ENCODE measurements at places on chromosomes 2 and 18.

- no peak for DNase-seq
Observed at GRCh38 chr2:99597616-99598015, 107.8 kb upstream of the REV1 start.

DNA sequence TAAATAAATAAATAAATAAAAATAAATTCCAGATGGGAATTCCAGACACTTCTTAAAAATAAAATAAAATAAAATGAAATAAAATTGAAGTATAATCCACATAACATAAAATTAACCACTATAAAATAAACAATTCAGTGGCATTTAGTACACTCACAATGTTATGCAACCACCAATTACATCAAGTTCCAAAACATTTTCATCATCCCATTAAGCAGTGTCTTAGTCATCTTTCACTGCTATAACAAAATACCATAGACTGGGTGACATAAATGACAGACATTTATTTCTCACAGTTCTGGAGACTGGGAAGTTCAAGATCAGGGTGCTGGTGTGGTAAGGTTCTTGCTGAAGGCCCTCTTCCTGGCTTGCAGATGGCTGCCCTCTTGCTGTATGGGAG lies 22.6 kb upstream of the PROKR1 start:
- no peak for DNase-seq

DNA sequence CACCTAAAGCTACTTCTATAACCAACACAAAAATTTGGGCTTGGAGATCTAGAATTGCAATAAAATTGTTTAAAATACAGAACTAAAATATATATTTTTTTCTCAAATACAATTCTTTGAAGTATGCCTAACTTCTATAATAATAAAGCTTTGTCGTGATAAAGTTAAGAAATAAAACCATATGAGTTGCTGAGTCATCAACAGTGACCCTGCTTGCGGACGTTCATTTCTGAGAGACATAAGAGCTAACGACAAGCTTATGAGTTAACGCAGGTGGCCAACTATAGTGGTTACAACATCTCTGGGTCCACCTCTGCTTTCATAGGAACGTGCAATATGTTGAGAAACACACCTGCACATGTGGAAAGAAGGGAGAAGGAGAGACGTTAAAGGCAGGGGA lies 407.1 kb upstream of the SLC14A2 start:
- no peak for DNase-seq

- DNase-seq, result no peak
Observed at GRCh38 chr2:54411801-54412354, 44.2 kb upstream of the SPTBN1 start.

GRCh38 chr2:44203542-44203941 lies 34.9 kb downstream of the PPM1B start:
- DNase-seq, result no peak

DNA sequence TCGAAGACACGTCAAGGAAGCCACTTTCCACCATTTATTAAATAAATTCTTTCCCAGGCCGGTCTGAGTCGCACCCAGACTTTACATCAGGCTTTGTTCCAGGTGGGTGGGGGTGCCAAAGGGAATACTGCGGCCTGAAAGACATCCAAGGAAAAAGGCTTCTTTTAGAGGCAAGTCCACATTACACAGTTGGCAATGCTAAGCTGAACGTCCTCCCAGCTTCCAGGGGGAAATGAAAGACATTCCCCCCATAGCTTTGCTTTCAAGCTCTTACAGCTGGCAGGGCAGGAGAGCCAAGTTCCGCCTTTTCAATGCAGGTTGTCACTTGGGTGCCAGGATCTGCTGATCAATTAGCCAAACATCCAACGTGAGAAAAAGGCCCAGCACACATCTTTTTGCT lies 36.5 kb upstream of the PTPN4 start:
- DNase-seq, result no peak

GRCh38 chr2:184599054-184599871 lies 934 bp downstream of the ZNF804A start:
- DNase-seq, result no peak

- DNase-seq, result no peak
Observed at GRCh38 chr2:57432528-57432927, 614.1 kb upstream of the VRK2 start.

DNA sequence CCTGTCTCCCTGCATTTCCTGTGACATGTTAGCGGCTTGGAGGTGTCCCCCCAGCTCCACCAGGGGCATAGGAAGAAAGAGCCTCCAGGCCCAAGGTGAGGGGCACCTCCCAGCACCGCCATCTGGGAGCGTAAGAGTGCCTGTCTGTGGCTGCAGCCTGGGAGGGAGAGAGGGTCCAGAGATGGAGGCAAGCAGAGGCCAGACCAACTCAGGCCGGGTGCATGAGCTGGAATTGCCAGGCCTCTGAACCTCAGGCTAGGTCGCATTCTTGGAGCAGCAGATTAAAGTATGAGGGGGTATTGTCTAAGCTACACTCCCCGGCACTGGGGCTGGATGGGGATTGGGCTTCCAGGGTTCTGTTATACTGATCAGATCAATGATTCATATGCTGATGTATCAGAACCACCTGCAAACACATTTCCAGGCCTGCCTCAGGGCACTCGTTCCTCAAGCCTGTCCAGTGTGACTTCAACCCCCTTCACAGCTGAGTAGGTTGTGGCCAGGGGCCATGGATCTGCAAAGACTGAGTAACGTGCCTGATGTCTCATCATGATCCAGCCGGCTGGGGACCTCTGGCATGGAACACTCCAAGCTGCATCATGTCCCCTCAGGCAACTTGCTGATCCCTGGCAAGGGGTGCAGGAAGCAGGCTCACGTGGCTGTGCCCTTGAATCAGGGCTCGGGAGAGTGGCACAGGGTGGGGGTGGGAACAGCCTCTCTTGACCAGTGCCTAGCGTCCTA lies 73.2 kb downstream of the HS1BP3 start:
- DNase-seq, result no peak

GRCh38 chr2:202716953-202717597 lies 82.3 kb downstream of the FAM117B start:
- no peak for DNase-seq

DNA sequence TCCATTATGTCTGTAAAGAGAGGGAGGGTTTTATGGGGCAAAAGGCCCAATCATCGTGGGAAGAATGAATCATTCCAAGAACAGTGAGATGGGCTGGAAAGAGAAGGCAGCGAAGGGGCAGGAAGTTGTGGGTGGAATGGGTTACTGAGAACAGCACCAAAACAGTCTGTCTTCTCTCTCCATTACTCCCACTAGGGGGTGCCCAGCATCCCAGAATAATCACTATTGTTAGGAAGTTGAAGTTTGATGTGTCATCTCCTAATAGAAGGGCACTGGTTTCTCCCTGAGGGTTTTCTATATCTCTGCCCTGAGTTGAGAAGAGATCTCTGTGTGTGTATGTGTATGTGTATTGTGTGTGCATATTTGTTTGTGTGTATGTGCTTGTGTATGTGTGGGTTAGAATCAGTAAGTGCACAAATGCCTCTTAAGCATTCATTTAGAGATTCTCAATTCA lies 76.6 kb upstream of the MAP4K3 start:
- peak; percentile 91 for DNase-seq

DNA sequence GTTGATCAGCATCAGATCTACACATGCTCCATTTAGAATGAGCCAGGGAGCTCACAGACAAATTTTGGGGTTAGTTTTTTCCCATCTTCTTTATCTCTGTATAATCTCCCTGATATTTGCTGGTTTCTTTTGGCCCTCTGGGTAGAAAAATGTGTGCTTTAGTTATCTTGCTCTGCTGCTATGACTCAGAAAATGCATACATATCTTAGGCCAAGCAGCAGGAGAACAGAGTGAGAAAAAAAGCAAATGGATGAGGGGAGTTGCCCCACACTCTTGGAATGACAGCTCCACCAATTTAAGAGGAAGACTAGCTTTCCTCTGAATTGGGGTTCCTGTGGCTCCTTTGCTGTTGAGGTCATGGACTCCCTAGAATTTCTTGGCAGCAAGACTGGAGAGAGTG lies 331.8 kb downstream of the KCNJ3 start:
- no peak for DNase-seq

DNA sequence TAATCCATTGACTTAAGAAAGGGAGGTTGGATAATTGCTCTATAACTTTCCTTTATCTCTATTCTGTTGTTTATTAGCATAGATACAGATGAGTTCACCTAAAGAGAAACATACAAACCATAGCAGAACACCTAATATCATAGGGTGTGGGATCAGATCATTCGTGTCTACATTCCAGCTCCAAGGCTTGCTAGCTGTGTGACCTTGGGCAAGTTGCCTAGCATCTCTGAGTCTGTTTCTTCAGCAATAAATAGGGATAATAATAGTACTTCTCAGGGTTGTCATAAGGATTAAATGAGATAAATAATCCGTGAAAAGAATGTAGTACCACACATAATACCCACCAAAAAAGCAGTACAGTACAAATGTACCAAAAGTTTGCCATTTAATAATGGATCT lies 126.2 kb downstream of the PLB1 start:
- DNase-seq, result no peak

DNA sequence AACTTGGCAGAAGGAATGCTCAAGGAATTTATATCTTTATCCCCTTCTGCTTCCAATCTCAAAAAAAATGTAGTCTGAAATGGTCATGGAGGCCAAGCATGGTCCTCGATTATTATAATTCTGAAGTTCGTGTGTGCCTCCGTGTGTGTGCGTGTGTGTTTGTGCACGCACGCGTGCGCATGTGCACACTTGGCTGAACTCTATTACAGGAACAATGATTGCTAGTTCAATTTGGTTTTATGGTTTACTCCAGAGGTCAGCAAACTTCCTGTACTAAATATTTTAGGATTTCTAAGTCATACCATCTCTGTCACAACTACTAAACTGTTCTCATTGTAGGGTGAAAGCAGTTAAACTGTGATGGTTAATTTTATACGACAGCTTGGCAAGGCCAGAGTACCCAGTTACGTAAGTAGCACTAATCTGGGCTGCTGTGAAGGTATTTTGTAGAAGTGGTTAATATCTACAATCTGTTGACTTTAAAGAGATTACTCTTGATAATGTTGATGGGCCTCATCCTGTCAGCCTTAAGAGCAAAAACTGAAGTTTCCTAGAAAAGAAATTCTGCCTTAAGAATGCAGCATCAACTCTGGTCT lies 5.8 kb upstream of the MARCHF7 start:
- DNase-seq, result no peak
